NCI-H1436 (cell line): ENCODE measurements at places on chromosomes 7 and 10.

DNA sequence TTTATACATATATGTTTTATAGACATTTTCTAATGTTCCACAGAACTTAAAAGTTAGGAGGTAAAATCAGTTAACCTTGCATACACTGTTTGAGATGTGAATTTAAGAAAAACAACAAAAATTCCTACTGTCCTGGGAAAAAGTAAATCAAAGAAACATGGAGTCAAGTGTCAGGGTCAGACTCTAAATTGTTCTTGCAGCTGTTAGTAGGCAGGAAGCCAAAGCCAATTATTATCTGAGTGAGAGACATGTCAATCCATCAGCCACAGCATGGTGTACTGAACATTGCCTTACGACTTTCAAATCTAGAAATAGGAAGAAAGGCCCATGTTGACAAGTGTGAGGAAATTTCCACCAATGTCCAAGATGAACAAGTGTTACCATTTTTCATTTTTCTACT lies 461.2 kb upstream of the MBL2 start:
- no peak for DNase-seq

DNA sequence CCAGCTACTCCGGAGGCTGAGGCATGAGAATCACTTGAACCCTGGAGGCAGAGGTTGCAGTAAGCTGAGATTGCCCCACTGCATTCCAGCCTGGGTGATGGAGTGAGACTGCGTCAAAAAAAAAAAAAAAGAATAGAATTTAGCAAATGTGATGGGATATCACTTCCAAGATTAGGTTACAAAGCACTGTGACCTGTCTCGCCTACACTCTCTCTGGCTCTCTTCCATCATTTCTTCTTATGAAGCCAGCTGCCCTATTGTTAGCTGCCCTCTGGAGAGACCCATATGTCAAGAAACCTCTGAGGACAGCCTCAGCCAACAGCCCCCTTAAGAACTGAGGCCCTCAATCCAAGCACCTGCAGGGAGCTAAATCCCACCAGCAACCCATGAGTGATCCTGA lies 28.2 kb downstream of the ARHGAP21 start:
- no peak for DNase-seq

GRCh38 chr10:99084161-99084560 lies 151.5 kb downstream of the HPSE2 start:
- no peak for DNase-seq

- no peak for DNase-seq
Observed at GRCh38 chr10:1240341-1240775, 184.2 kb downstream of the WDR37 start.

DNA sequence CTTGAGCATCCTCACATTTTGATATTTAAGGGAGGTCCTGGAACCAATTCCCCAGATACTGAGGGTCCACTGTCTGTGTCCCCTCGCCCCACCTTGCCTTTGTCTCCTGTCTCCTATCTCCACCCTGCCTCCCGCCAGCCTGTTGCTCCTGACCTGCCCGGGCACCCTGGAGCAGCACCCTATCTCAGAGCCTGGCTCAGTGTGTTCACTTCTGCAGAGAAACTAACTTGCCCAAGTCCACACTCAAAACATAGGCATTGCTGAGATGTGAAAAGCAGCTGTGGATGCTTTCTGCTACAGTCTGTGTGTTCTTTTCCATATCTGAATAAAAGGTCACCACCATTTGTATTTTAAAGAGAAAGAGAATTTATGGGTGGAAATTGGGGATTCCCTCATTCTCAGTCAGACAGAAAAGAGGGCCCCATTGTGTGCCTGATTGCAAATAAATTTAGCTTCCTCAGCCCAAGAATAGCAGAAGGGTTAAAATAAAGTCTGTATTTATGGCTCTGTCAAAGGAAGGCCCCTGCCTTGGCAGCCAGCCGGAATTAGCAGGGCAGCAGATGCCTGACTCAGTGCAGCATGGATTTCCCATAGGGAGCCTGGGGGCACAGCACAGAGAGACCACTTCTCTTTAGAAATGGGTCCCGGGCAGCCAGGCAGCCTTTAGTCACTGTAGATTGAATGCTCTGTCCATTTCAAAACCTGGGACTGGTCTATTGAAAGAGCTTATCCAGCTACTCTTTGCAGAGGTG lies 161.3 kb downstream of the EGFR start:
- DNase-seq: no peak

DNA sequence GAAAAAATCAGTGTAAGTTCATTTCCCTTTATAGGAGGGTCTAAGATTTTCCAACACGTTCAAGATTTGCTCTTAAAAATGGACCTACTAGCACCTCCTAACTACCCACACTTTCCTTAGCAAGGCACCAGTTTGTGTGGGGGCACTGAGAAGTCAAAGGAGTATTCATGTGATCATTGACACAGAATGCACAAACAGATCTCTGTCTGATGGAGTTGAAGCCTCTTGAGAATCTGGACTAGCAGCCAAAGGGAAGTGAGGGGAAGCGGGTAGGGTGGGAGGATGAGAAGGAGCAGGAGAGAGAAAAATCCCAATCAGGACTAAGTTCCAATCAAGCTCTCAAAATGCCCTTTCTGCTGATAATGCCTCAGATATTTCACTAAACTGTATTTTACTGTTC lies 4.1 kb downstream of the MMS19 start:
- DNase-seq: no peak

- DNase-seq: no peak
Observed at GRCh38 chr10:98090822-98091221, 43.6 kb upstream of the R3HCC1L start.

GRCh38 chr7:1812509-1813393 lies 142.7 kb downstream of the ELFN1 start:
- DNase-seq: no peak

DNA sequence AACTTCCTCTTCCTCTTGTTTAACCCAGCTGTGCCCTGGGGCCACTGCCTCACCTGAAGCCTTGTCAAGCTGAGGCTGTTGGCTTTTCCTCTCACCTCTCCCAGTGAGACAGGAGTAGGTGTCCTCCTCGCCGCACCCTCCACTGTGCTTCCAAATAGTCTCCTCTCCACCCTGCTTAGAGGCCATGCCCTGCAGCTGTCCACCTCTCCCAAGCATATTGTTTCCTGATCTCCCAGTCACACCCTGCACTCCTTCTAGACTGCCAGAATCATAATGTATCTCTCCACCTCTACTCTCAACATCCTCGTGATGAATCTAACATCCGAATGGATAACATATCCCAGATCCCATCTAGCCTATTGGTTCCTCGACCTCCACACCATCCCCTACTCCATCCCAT lies 196.3 kb upstream of the GHITM start:
- no peak for DNase-seq

- no peak for DNase-seq
Observed at GRCh38 chr7:34806831-34807230, 148.8 kb downstream of the NPSR1 start.

DNA sequence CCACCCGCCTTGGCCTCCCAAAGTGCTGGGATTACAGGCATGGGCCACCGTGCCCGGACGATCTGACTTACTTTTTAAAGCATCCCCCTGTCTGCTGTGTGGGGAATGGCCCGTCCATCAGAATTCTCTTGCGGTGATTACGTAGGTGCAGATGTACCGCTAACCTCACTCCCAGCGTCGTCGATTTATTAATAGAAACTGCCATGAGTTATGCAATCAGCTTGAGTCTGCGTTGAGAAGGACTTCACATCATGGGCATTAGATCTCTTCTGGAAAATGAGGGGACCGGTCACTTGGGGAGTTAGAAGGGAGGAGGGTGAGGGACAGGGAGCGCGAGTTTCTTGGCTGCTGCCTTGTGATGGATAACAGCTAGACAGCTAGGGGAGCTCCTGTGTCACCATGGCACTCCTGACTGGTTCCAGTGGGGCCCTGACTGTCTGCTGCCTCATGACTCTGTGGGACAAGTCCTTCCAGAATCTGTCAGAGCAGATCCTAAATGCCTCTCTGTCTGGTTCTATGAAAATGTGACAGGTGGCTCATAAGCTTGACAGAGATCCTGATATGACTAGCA lies 35.2 kb downstream of the POR start:
- no peak for DNase-seq

- DNase-seq: no peak
Observed at GRCh38 chr10:119006451-119007210, 22.9 kb upstream of the NANOS1 start.

DNA sequence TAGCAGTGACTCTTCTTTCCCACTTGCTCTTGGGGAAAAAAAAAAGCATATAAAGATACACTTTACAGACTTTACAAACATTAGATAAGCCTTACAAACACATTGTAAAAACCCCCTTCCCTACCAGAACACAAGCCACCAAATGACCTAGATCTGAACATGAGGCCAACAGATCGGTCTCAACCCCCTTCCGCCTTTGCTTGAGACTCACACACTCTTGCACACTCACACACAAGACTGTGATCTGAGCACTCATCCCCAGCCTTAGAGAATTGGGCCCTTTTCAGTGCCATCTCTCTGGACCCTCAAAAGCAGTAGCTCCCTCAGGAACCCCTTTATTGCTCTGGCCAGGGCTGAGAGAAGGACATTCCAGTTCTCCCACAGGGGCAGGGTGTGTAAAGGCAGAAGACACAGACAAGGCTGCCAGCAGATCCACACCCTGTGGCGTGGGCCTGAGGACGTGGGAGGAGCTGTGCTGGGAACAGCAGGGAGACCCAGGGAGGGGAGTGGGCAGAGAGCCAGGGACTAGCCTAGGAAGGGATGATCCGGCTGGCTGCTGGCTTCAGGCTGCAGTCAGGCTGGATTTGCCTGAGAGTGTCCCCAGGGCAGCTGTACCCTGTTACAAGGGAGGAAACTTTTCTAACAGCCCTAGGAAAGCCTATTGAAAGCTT lies 206.7 kb downstream of the KIAA1217 start:
- no peak for DNase-seq

- DNase-seq: no peak
Observed at GRCh38 chr7:90078921-90079320, 75.3 kb upstream of the STEAP1 start.

GRCh38 chr10:6716516-6716915 lies 136.4 kb upstream of the PRKCQ start:
- DNase-seq: no peak

DNA sequence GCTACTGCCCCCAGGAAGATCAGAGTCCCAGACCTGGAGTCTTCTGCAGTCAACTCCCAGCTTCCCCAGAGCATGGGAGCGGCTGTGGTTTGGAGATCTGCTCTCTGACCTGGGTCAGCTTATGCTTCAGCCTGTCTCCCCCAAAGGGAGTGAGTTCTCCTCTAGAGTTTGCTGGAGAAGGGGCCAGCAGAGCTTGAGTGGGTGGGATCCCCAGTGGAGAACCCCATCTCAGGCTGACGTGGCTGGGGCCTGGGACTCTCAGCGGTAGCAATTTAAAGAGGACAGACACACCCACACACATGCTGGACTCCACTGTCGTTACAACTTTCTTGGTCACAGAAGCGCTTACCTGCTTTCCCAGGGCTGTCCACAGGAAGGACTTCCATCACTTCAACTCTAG lies 6.3 kb downstream of the UNC5B start:
- no peak for DNase-seq

- no peak for DNase-seq
Observed at GRCh38 chr7:99121496-99122021, 22.3 kb downstream of the SMURF1 start.

DNA sequence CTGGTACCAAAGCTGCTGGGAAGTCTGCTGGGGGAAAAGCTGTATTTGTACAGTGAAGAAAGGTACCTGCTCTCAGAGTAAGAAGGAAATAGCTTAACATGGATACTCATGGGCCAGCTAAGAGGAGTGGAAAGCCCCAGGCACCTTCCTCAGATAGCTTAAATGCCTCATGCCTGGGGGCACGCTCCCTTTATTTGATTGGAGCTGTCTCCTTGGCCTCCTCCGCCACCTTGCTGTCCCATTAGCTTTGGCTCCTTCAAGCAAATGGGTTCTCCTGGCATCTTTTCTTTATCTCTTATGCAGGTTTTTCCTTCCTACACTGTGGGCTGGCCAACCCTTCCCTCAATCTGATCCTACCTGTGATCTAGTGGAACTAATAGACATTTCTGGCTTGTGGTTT lies 318.5 kb downstream of the SH2D4B start:
- no peak for DNase-seq

GRCh38 chr7:33261585-33261984 lies 132.2 kb downstream of the BBS9 start:
- no peak for DNase-seq
